ENCODE measurements at places on chromosomes 6 and 20. TPM values are rescaled to one million over a fixed set of nuclear protein-coding genes. Genes with fewer than 3 reads are reported as not detected.

The MCHR2 gene
- total RNA-seq = not detected

- no peak for DNase-seq
- no peaks in the 10 kb centered on the region for H3K27me3 ChIP-seq
- H3K27ac ChIP-seq = no peak overlapping the region
- H3K4me3 ChIP-seq = no peak overlapping the region
These were observed 144.2 kb downstream of the REV3L start for GRCh38 chr6:111338843-111339242.

DNA sequence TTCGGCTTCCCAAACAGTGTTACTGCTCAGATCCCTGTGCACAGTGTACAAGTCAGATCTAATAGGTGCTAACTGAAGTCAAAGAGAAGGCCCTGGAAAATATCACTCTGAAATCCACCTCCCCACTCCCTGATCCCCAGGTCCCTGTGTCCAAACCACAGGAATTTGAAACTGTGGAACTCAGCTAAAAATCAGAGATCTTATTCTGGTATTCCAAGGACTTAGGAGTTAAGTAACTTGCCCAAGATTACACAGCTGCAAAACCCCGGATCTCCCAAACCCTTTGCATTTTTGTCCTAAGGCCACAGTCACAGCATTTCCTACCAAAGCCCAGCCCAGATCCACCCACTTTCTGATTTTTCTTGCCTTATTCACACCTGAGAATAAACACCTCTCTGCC lies 32.3 kb upstream of the SLC23A2 start:
- DNase-seq = no peak
- no peaks in the 10 kb centered on the region for H3K36me3 ChIP-seq
- H3K4me3 ChIP-seq = no peak overlapping the region
- no peak overlapping the region for H3K27ac ChIP-seq

- H3K36me3 ChIP-seq = no peaks in the 10 kb centered on the region
- no peak for DNase-seq
These were observed 4.0 kb downstream of the GJA1 start for GRCh38 chr6:121439475-121439874.

All from naive thymus-derived CD4-positive, alpha-beta T cell (primary cell).